ENCODE measurements at places on chromosomes 6 and 20.

DNA sequence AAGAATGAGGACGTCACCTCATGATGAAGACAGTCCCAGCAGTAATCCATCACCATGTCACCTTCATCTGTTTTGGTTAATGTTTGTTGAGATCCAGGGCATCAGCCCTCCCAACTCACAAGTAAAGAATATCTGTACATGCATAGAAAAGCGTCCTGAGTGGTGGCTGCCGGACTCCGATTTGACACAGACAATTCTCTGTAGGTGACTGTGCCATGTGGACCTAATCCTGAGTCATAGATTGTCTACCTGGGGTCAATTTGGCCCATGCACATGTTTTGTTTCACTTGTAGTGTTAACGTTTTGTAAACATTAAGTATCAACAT is 168.4 kb upstream of the UST start:
- no peak for DNase-seq

DNA sequence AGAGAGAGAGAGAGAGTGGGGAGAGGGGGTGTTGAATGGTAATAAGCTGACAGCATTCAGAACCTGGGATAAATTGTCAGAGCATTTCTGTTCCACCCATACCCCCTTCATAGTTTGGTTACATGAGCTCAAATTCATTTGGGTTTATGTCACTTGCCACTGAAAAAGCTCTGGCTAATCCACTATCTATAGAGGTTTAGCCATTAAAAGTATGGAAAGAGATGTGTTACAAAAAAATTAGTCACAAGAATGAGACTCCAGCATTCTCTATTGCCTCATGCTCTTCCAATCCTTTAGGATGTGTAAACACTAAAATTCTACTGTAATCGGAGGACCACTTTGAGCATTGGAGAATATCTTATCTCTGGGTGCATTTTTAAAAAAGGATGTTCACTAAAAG is 297.6 kb upstream of the TCF21 start:
- DNase-seq: no peak

GRCh38 chr6:68059899-68060298 is 575.2 kb upstream of the ADGRB3 start:
- no peak for DNase-seq

GRCh38 chr20:38143646-38144554 is 21.2 kb downstream of the TGM2 start:
- no peak for DNase-seq

DNA sequence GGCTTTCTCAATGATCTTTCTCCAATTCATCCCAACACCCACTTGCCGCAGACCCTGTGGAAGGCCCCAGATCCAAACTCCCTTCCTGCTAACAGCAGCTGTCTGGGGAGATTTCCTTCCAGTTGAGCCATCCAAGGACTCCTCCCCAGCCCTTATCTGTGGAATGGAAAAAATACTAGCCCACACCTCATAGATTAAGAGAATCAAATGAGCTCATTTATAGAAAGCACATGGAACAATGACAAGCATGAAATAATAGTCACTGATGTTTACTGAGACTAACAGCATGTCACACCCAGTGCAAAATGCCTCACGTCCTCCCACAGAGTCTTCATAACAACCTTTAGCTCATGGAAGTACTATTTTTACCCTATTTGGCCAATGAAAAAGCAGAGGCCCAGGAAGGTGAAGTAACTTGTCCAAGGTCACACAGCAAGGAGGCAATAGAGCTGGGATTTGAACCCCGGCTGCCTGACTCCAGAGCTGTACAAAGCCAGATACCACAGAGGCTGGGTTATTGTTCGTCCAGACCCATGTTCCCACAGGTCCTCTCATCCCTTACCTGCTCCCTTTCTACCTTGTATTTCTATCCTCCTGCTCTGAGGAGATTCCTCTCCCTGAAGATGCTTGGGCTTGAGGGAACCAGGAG is 23.4 kb upstream of the PTGIS start:
- no peak for DNase-seq

DNA sequence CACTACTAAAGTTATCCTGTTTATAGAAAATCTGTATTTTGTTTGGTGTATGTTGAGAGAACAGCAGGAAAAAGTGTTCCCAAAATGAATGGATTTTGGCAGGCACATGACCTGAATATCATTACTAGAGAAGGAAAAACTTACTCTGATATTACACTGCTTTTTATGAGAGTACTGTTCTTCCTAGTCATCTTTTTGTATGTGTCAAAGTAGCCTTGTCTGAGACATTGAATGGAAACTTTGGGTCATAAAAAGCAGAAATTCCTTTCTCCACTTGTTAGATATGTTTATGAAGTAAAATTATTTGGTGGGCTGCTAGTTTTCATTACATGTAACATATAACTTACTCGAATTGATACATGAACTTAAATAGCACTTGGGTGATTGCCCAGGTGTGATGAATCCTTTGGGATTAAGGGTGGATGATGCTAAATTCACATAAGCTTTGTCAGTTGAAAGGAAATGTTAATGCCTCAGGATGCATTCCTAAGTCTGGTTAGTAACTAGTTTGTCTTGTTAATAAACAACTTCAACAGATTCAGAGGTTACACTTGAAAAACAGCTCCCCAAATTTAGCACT is 206.7 kb downstream of the CENPW start:
- DNase-seq: no peak

DNA sequence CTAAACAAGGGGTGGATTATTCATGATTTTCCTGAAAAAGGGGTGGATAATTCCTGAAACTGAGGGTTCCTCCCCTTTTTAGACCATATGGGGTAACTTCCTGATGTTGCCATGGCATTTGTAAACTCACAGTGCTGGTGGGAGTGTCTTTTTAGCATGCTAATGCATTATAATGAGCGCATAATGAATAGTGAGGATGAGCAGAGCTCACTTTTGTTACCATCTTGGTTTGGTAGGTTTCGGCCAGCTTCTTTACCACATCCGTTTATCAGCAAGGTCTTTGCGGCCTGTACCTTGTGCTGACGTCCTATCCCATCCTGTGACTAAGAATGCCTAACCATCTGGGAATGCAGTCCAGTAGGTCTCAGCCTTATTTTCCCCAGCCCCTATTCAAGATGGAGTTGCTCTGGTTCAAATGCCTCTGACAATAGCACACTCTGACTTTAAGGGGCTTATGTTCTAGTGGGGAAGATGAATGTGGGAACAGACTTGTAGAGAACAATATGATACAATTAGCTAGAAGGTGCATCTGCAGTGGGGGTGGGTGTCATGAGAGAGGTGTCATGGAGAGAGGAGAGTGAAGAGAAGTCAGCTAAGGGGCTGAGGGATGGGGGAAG is 4.2 kb upstream of the GPR31 start:
- DNase-seq: no peak

DNA sequence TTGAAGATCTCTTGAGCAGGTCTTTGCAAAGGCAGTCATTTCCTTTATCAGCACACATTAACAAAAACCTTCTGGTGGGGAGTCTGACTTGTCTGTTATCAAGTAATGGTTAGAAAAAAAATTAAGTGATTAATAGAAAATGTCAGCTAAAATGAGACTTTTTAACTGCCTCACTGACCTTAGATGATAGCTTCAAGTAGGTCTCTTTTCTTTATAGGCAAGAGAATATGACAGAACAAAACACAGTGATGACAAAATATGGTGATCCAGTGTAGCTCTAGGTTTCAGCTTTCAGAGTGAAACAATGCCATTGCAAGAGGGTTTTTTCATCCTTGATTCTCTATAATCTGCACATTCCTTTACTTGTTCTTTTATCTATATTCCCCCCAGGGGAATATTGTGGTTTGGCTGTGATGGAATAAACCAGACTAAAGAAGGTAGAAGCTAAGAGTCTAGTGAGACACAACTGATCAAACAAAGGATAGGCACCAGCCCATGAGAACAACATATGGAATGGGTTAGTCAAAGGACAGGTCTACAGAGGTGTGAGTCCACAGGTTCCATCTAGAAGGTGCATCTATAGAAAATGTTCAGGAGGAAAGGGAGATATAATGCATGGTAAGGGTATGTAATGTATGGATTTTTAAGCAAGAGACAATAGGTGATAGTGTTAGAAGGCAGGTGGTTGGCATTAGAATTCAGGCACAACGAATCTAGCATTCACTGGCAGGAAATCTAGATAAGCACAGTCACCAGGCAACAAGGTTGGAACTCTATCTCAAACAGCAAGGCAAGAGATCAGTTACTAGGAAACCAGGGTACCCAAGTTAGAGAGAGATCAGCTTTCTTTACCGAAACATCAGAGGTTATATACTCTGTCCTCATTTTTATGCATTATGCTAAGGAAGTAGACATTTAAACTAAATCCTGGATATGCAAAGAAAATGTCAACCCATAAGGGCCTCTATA is 228.9 kb upstream of the SMLR1 start:
- DNase-seq: no peak

DNA sequence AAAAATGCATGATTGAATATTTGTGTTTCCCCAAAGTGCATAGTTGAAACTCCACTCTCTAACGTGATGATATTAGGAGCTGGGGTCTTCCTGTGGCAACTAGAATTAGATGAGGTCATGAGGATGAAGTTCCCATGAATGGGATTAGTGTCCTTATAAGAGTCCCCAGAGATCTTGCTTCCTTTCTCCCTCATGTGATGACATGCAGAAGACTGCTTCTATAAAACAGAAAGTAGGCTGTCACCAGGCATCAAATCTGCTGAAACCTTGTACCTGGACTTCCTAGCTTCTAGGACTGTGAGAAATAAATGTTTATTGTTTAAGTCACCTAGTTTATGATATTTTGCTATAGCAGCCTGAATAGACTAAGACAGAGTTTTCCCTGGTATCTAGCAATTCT is 586.5 kb upstream of the EPHA7 start:
- no peak for DNase-seq

GRCh38 chr20:44083220-44083933 is 103.6 kb downstream of the JPH2 start:
- no peak for DNase-seq

DNA sequence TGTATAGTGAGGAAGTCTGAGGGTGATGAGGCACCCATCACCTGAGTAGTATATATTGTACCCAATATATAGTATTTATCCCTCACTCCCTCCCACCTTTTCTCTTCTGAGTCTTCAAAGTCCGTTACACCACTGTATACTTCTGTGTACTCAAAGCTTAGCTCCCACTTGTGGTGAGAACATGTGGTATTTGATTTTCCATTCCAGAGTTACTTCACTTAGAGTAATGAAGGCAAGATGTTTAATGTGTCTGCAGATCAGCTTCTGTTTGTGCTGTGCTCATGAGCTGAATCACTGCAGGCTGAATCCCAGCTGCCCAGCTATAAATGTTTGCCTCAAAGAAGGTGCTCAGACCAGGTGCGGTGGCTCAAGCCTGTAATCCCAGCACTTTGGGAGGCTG is 139.3 kb upstream of the FOXA2 start:
- no peak for DNase-seq

DNA sequence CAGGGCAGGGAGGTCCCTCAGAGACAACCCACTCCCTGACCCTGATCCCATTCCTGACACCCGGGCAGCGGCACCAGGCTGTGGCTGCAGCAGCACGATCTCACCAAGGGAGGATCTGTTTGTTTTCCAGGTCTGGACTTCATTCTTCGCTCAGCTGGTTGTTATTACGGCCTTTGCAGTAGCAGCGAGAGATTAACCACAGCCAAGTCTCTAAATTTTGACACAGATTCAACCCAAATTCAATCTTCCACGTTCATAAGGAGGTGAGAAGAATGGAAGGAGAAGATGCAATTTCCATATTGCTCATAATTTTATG is 91.1 kb upstream of the THBS2 start:
- DNase-seq: no peak

DNA sequence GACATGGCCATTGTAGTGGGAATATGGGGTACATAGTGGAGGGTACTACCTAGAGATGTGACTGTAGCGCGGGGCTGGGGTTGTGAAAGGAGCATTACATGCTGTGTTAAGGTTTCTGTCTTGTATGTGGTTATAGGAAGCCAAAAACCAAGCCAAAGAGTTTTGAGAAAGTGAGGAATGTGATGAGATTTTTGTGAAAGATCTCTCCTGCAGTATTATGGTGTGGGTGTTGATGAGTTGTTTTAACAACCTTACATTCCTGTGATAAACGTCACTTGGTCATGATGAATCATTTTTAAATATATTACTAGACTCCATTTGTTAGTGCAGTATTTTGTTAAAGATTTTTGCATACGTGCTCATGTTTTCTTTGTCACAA is 48.9 kb downstream of the ZFAND3 start:
- DNase-seq: no peak

GRCh38 chr6:79570129-79571029 is 33.1 kb upstream of the LCA5 start:
- DNase-seq: peak; percentile 59

DNA sequence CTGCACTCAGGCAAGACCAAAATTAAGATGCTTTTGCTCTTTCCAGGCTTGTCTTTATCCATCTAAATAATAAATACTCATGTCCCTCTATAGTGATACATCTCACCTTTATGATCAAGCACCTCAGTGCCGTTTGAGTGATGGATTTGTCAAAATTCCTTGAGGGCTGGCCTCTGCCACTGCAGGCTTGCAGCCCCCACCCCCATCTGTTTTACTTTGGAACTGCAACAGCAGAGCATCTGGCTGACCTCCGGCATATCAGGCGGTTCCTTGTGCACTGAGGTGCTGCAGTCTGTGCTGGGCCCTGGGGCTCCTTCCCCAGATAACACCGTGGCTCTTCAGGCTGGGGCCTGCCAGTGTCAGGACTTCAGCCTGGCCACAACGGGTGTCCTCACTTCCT is 386.9 kb downstream of the CDH26 start:
- no peak for DNase-seq

- no peak for DNase-seq
These were observed 117.8 kb downstream of the SLC23A2 start for GRCh38 chr20:4883546-4883945.

- DNase-seq: no peak
These were observed 171.0 kb upstream of the CCN2 start for GRCh38 chr6:132122176-132122575.

DNA sequence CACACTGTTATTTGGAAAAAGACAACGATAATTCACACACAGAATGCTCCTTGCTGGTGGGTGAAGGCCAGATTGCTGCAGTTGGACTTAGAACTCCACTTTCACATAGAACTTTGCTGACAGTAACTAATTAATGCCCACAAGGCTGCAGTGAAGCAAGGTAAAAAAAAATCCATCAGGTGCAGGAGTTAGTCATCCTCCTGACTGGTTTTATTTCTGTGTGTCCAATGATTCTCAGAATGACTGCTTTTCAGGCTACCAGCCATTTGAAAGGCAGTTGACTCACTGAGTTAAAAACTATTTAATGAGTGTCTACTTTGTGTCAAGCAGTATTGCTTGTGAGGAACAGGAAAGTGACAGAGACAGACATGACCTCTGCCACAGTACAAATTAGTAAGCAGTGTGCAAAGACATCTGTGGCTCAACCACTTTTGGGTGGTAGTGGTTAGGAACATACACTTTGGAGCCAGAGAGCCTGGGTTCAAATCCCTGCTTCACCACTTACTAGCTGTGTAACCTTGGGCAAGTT is 41.9 kb downstream of the ELOVL5 start:
- DNase-seq: no peak

- no peak for DNase-seq
These were observed 14.7 kb upstream of the TAF4 start for GRCh38 chr20:62080249-62080990.

Data from progenitor cell of endocrine pancreas (in vitro differentiated cells).